Neuronal stem cell (in vitro differentiated cells): ENCODE measurements at places on chromosomes 11 and 22.

DNA sequence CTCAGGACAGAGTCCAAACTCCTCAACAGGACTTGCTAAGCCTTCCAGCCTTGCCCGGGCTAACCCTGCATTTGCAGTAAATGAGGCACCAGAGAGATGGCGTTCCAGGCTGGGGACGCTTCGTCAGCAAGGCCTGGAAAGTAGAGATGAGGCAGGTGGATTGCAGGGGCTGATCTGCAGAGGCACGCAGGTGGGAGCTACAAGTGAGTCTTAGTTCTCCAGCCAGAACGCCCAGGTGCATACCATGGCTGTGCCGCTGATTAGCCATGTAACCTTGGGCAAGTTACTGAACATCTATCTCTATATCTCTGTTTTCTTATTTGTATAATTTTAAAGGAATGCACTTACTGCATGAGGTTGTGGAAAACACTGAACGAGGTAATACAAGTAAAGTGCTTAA is 52.7 kb upstream of the BARX2 start:
- no peak for DNase-seq

- no peak for DNase-seq
These were observed 20.3 kb downstream of the TEF start for GRCh38 chr22:41401781-41402648.

DNA sequence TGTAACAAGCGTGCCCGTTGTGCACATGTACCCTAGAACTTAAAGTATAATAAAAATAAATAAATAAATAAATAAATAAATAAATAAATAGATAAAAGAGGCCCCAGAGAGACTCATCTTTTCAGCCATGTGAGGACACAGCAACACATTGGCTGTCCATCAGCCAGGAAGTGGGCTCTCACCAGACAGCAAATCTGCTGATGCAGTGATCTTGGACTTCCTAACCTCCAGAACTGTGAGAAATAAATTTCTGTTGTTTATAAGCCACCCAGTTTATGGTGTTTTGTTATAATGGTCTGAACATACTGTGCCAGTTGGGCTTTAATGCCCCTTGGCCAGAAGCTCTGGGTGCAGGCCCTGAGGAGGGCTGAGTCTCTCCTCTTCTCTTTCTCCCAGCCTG is 42.2 kb upstream of the CD44 start:
- no peak for DNase-seq

GRCh38 chr22:25976356-25976755 is 192.9 kb upstream of the SEZ6L start:
- DNase-seq, result no peak

- no peak for DNase-seq
These were observed 789 bp upstream of the NCF4 start for GRCh38 chr22:36860017-36860416.

GRCh38 chr22:49503321-49503720 is 324.4 kb downstream of the BRD1 start:
- no peak for DNase-seq

- no peak for DNase-seq
These were observed 31.3 kb downstream of the CEP57 start for GRCh38 chr11:95821640-95822039.

- no peak for DNase-seq
These were observed 5.9 kb downstream of the OR51T1 start for GRCh38 chr11:4887591-4887990.

GRCh38 chr11:2432171-2432621 is 12.1 kb downstream of the TRPM5 start:
- DNase-seq, result no peak

GRCh38 chr22:47192651-47193437 is 430.4 kb downstream of the TBC1D22A start:
- no peak for DNase-seq

- DNase-seq, result no peak
These were observed 4.0 kb downstream of the TECTA start for GRCh38 chr11:121105063-121105480.

- DNase-seq, result no peak
These were observed 682.2 kb upstream of the RAG2 start for GRCh38 chr11:37280200-37280599.

GRCh38 chr11:109371444-109372176 is 50.4 kb upstream of the C11orf87 start:
- no peak for DNase-seq

GRCh38 chr11:45489281-45489905 is 176.0 kb downstream of the CHST1 start:
- DNase-seq, result no peak

DNA sequence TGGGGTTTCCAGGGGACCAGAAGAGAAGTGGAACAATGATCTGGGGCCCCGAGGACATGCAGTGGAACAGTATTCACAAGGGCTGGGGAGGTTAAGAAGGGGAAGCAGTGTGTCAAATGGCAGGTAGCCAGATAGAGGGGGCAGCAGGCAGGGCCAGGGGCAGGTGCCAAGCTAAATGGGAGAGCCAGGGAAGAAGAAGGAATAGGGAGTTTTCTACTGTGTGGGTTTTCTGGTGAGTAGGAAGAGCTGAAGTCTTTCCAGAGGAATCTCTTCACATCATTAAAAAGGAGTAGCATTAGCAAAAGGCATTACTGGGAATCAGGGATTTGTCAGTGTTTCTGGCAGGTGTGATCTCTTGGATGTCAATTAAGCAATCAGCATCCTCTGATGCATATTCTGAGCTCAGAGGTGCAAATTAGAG is 55.8 kb downstream of the IRAG1 start:
- DNase-seq, result no peak

- DNase-seq, result no peak
These were observed 17.0 kb downstream of the MGAT3 start for GRCh38 chr22:39473851-39474250.

DNA sequence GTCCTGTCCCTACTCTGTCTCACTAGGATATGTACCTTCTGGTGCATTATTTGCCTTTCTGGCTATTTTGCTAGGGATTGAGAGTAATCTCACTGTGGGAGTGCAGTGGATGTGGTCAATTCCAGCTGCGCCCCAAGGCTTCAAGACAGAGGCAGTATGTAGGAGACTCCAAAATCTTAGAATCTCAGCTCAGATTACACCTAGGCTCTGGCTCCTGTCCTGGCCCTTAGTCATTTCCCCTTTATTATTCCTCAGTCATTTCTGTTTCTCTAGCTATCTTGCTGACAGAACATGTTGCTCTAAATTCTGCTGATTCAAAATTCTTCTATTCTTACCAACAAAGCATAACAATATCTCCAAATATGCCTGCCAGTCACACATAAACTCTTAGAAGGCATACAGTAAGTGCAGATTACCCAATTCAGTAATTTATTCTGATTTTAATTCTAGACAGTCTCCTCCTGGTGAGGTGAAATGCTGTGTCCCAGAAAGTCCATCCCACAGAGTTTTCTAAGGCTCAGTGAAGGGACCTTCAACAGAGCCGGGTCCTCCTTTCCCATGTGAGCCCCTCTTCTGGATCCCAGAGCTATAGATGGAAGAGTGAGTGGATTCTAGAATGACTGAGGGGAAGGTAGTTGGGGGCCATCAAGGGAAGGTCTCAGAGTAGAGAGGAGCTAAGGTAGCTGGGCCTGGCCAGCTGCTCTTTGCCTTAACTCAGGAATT is 24.3 kb upstream of the GLYATL1 start:
- DNase-seq, result no peak

- DNase-seq, result no peak
These were observed 33.7 kb downstream of the ZC3H12C start for GRCh38 chr11:110126936-110127335.

- peak; percentile 30 for DNase-seq
These were observed 295.1 kb downstream of the MIAT start for GRCh38 chr22:26952451-26953011.

DNA sequence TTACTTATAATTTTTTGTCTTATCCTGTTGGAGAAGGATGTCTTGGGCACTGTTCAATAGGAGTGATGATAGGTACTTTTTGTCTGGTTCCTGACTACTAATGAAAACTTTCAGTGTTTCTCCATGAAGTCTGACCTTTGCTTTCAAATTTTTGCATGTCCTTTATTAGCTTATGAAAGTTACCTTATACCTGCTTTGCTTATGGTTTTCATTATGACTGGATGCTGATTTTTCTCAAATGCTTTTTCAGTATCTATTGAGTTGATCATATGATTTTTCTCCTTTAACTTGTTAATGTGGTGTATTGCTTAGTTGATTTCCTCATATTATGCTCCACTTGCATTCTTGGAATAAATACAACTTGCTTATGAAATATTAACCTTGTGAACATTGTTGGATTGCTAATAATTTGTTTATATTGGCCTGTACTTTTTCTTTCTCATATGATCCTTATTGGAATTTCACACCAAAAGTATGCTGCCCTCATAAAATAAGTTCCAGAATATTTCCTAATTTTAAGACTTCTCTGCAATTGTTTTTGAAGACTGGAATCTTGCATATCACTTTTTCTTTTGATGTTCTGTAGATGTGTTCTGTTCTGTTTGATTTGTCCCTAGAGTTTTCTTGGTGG is 85.0 kb upstream of the SC5D start:
- DNase-seq, result no peak

- peak; percentile 5 for DNase-seq
These were observed 18.2 kb upstream of the OR10W1 start for GRCh38 chr11:58286249-58286648.

DNA sequence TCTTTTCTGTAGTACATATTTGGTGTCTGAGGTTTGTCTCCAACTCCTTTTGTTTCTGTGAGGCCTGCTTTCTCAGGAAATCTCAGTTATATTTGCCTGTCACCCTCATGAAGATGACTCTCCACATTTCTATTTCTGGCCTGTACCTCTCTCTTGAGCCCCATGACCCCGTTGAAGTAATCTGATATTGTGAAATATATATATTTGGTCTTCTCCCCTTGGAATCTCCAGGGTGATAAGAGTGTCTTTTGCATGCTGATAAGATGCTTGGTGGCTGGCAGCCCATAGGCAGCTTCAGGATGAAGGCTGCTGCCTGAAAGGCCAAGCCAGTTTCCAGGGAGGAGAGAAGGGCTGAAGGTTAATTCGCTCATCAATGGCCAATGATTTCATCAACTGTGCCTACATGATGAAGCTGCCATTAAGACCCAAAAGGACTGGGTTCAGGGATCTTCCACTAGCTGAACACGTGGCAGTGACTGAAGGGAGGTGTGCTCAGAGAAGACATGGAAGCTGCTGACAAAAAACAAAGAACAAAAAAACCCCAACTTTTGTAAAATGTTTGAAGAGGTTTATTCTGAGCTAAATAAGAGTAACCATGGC is 67.4 kb downstream of the MICAL2 start:
- DNase-seq, result no peak

- no peak for DNase-seq
These were observed 23.1 kb upstream of the GLYATL2 start for GRCh38 chr11:58867556-58867955.

DNA sequence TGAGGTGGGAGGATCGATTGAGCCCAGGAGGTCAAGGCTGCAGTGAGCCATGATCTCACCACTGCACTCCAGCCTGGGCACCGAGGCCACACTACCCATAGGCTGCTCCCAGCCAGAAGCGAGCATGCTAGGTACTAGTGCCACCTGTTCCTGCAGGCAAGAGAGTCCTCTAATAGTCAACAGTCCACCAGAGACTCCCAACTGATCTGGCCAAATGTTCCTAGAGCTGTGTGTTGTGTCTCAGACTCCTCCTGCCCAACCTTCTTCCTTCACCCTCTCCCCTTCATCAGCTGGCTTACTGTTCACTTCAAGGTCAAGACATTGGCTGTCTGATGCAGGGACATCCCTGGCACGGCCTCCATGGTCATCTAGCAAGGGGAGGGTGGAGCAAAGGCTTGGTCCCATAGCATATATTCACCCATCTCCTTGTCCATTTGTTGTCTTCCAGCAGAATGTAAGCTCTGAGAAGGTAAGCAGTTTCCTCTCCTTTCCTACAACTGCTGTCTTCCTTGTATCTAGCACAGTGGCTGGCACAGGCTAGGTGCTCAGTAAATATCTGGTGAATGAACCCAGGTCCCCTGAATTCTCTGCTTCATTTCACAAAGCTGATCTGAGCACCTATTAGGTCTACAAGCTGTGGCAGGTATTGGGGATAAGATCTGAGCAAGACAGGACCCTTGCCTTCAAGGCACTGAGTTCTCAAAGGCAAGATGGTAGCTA is 126.2 kb upstream of the SERPIND1 start:
- DNase-seq, result no peak

- DNase-seq, result no peak
These were observed 12.2 kb downstream of the MED19 start for GRCh38 chr11:57699813-57700212.

DNA sequence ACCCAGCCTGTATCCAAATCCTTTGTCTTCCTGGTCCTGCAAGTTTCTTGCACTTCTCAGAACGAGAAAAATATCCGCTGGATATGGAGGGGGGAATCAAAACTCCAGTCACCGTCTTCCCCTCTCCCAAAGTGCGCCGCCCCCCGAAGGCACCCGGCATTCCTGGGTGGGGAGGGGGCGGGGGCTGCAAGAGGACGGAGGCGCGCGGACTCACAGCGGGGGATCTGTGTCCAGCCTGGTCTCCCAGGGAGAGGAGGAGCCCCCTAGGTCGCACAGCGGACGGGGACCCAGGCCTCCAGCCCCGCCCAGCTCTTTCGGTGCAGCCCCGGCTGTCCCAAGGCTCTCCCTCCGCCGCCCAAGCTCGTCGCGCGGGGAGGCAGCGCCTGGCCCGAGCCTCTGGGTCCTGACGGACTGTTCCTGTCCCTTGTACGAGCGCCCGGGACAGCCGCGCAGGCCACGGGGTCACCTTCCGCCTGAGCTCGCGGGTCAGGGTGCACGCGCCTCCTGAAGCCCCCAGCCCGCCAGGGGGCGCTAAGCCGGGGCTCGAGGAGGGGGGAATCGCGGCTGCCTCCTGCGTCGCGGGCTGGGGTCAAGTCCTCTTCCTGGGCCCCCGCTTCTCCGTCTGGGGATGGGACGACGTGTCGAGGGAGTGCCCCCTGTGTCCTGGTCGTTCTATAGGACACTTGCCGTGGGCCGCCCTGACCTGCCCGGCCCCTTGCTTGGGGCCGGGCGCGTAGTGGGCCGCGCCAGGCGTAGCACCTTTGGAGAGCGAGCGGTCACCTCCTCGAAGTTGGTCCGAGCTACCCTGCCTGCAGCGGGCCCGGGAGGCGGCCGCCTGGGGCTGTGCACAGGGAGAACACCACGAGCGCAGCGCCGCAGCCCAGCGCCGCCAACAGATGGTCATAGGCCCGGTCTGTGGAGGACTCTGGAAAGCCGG is 2.4 kb upstream of the WNT11 start:
- peak; percentile 79 for DNase-seq

GRCh38 chr11:88594274-88594950 is 256.9 kb upstream of the CTSC start:
- DNase-seq, result no peak

- no peak for DNase-seq
These were observed 5.7 kb downstream of the RDX start for GRCh38 chr11:110290591-110291334.

DNA sequence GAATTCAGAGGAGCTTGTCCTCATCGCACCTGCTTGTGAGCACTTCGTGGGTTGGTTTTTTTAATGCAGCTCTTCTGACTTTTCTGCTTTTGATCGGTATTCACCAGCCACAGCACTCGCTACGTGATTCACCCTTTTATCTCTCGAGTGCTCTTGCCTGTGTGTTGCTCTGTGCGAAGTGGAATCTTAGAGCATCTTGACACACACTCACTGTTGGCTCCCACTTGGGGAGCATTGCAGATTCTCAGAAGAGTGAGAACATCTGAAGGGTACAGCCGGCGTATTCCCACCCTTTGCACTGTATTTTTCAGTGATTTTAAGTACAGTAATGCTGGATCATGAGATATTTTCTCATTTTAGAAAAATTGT is 10.9 kb downstream of the TNNT3 start:
- no peak for DNase-seq

GRCh38 chr22:23841736-23842445 is 3.1 kb upstream of the DERL3 start:
- DNase-seq, result no peak
